A549 treated with DMSO at 1 μM for 4 hours (cell line): ENCODE measurements at places on chromosomes 1 and 21. TPM values are rescaled to one million over a fixed set of nuclear protein-coding genes. Genes with fewer than 3 reads are reported as not detected.

Gene RPE65
- total RNA-seq: not detected in 5 replicates

Gene C1orf94
- not detected in 5 replicates for total RNA-seq

Gene KRTAP21-2
- not detected in 5 replicates for total RNA-seq

Gene BRINP2
- total RNA-seq: 0.06 to 0.20 TPM (median 0.09 TPM) in 5 replicates

Gene GUCA2B
- total RNA-seq: 0.21 to 0.45 TPM in 2 of 5 replicates, not detected in the others

Gene FCER1A
- not detected in 5 replicates for total RNA-seq

Gene CTSS
- 15.2 to 19.7 TPM (median 16.0 TPM) in 5 replicates for total RNA-seq

Gene NUF2
- total RNA-seq: 24.1 to 31.6 TPM (median 28.7 TPM) in 5 replicates

Gene FCMR
- total RNA-seq: 4.0 to 6.3 TPM (median 4.4 TPM) in 5 replicates

Gene ZFP69
- total RNA-seq: not detected in 5 replicates

Gene IL12RB2
- total RNA-seq: 0.02 to 0.06 TPM in 2 of 5 replicates, not detected in the others

Gene PPIAL4G
- total RNA-seq: not detected in 5 replicates

Gene NCDN
- total RNA-seq: 14.5 to 18.6 TPM (median 16.6 TPM) in 5 replicates

Gene RBP7
- 4.9 to 6.4 TPM (median 5.6 TPM) in 5 replicates for total RNA-seq

Gene DYNLT4
- total RNA-seq: 0.35 to 1.3 TPM (median 0.75 TPM) in 5 replicates

Gene TLR5
- total RNA-seq: 0.05 to 0.45 TPM (median 0.18 TPM) in 4 of 5 replicates, not detected in the other

Gene TMEM82
- not detected in 5 replicates for total RNA-seq

Gene KCNQ4
- total RNA-seq: 0.17 to 0.25 TPM (median 0.17 TPM) in 5 replicates

Gene KRTAP12-2
- total RNA-seq: not detected in 5 replicates

Gene ARTN
- total RNA-seq: 0.23 to 0.42 TPM (median 0.30 TPM) in 4 of 5 replicates, not detected in the other

Gene KLHDC8A
- 0.36 to 0.81 TPM (median 0.58 TPM) in 5 replicates for total RNA-seq

Gene ANKRD35
- total RNA-seq: not detected in 5 replicates

Gene HTR1D
- 11.2 to 14.7 TPM (median 12.9 TPM) in 5 replicates for total RNA-seq

Gene PLA2G2A
- not detected in 5 replicates for total RNA-seq

Gene PTGER3
- total RNA-seq: not detected in 5 replicates

Gene PPM1J
- total RNA-seq: 1.1 to 1.9 TPM (median 1.4 TPM) in 5 replicates

Gene OR2T11
- not detected in 5 replicates for total RNA-seq
